ENCODE measurements at places on chromosomes 7 and 10. TPM values are rescaled to one million over a fixed set of nuclear protein-coding genes. Genes with fewer than 3 reads are reported as not detected.

EIF5AL1 gene
- total RNA-seq = not detected

TLX1 gene
- not detected for total RNA-seq

GNG11 gene
- total RNA-seq = 3.8 TPM

DPYSL4 gene
- total RNA-seq = 69.5 TPM

MPLKIP gene
- total RNA-seq = 13.5 TPM

CFAP43 gene
- 10.3 TPM for total RNA-seq

COL1A2 gene
- 37.6 TPM for total RNA-seq

CTTNBP2 gene
- 145 TPM for total RNA-seq

ARMH3 gene
- 27.5 TPM for total RNA-seq

FKBP6 gene
- not detected for total RNA-seq

HOXA9 gene
- not detected for total RNA-seq
